ENCODE measurements at places on chromosomes 7 and 10. TPM values are rescaled to one million over a fixed set of nuclear protein-coding genes. Genes with fewer than 3 reads are reported as not detected.

The GTF2IRD1 gene
- 33.6 TPM for total RNA-seq

The ZNF722 gene
- not detected for total RNA-seq

DNA sequence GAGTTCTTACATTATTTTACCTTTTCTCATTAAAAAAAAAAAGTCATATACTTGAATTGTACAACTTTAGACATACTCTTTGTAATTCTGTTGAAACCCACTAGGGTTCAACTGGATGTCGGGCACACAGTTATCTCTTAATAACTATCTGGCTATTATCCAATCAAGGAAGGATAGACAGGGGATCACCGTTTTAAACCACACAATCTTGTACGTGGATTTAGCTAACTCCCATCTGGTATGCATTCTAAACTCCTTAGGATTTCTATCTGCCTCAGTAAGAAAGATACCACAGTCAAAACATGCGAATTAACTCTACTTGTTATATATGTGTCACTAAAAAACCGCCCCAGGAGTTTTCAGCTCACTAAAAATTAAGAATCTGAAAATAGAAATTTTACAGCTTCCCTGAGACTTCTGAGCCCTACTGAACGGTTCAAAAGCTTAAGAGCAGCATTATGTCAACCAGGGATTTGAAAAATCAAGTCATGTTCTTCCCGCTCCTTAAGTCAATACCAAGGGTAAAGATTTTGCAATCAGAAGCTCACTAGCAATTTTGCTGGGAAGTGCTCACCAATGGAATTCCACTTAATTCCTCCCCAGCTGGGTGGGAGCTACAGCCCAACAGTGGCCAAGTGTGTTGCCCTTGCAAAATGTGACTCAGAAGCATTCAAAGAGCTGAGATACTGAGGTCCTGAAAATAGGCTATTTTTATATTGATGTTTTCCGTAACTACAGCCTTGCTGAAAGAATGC lies 267.0 kb downstream of the FRMD4A start:
- no peak for DNase-seq

GRCh38 chr10:108039821-108040584 lies 875.5 kb upstream of the SORCS1 start:
- DNase-seq = no peak

DNA sequence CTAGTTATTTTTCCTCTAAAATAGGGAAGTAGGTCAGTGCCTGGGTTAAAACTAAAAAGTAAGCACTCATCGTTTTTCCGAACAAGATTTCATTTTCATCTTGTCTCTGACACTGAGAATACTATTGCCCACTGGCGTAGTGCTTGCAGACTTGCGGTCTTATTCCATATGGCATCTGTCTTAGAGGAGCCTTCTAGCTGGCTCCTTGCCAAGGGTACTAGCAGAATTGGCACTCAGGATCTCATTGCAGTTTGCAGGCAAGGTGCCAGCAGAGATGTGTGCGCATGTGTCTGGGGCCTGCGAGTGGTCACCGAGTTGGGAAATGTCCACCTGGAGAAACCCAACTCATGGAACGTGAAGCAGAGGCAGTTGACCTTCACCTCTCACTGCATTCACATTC lies 143.4 kb downstream of the CELF2 start:
- no peak for DNase-seq

DNA sequence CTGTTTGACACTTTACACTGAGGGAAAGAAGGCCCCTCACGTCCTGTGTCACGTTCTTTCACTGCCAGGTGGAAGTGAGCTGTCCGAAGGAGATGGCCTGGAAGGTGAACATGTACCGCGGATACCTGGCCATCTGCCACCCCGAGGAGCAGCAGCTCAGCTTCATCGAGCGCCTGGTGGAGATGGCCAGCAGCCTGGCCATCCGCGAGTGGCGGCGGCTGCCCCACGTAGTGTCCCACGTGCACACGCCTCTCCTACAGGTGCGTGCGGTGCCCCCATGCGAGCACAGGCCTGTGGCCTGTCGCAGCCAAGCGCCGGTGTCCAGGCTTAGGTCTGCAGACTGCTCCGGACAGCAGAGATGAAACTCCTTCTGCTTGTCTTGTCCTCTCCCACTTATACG lies 103.4 kb downstream of the TRRAP start:
- DNase-seq = no peak
